ENCODE measurements at places on chromosomes 7 and 10. TPM values are rescaled to one million over a fixed set of nuclear protein-coding genes. Genes with fewer than 3 reads are reported as not detected.

DNA sequence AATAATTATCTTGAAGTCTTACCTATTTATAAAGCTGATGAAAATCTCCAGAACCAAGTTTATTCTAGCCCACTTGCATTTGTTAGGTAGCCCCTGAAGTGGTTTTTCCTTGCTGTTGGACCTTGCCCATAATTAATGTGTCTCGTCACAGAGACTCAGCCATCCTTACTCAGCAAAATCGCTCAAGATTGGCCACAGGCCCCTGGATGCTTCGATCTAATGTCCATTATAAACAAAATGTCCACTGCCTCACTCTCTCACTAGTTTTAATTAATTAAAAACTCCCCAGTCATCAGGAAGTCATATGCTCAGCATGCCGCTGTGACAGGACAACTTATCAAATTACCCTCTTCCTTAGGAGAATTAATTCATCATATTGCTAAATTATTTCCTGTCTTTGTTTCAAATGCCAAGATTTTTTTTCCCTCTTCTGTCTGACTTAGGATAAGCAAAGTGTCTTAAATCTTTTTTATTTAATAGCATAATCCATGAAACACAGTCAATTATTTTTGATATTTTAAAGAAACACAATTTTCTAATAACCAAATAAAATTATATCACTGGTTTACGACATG, 126.8 kb upstream of the PCLO start:
- no peak for DNase-seq

- no peak for DNase-seq
Observed at GRCh38 chr7:41027428-41028115, 675.3 kb downstream of the INHBA start.

Gene ADAM12
- 27.1 TPM for polyA plus RNA-seq

- DNase-seq: no peak
Observed at GRCh38 chr10:22443175-22443901, 98.0 kb downstream of the SPAG6 start.

- DNase-seq: no peak
Observed at GRCh38 chr7:131302876-131303707, 24.6 kb upstream of the MKLN1 start.

- DNase-seq: no peak
Observed at GRCh38 chr7:22192801-22193200, 164.2 kb downstream of the RAPGEF5 start.

- DNase-seq: no peak
Observed at GRCh38 chr10:91743465-91743864, 54.8 kb upstream of the TNKS2 start.

DNA sequence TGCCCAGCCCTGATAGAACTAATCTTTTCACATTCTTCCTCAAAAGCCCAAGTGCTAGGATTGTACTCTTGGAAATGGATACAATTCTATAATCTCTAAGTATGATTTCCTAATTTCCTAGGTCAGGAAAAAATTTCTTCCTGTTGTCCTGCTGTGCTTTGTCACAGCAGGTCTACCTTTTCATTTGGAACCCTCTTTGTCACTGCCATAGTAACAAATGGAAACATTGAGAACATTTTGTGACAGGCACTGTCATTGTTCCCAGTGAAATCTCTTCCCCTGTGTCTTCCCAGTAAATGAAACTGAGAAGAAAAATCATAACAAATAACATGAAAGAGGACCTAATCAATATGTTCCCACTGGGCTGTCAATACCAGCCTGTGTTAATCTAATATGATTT, 150.9 kb upstream of the KAT6B start:
- DNase-seq: no peak

GRCh38 chr7:122626785-122627184, 72.1 kb downstream of the RNF133 start:
- no peak for DNase-seq

DNA sequence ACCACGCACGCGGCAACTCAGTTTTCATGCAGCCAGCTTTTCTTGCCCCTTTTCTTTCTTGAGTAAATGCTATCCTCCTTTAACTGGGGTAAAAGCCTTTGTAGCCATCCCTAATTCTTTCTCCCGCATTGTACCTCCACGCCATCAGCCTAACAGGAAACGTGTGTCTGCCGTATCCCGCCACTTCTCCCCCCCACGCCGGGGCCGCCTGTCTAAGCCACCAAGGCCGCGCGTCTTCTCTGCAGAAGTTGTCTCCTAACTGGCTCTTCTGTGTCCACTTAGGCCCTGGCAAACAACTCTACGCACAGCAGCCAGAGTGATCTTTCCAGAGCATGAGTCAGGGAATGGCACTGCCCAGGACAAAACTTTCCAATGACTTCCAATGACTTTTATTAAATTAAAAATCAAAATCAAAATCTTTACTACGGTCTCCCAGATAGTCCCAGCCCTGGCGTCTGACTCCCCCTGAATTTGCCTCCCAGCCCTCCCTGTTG, 74.6 kb downstream of the XRCC2 start:
- DNase-seq: no peak

DNA sequence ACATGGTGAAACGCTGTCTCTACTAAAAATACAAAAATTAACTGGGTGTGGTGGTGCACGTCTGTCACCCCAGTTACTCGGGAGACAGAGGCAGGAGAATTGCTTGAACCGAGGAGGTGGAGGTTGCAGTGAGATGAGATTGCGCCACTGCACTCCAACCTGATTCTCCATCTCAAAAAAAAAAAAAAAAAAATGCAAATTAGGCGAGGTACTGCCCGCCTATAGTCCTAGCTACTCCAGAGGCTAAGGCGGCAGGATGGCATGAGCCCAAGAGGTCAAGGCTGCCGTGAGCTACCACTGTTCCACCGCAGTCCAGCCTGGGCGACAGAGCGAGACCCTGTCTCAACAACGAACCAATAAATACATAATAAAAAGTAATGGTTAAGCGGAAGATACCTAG, 1.1 kb upstream of the EIF4H start:
- no peak for DNase-seq

DNA sequence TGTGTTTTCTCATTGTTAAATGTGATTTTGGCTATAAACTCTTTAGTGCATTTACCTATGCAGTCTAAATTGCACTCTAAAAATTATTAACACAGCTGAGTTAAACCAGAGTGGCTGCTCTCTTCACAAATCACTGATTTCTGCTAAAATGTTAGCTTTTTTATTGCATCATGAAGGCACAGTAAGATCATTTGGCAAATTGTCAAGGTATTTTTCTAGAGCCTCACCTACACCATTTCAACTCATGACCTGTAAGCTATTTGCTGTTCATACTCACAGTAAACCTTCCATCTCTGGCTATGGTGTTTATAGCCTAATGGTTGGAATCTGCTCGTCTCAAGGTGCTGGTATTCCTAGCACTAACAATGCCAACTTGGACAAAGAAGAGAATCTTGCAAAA, 25.7 kb downstream of the NDUFB2 start:
- no peak for DNase-seq

- no peak for DNase-seq
Observed at GRCh38 chr10:101085846-101086245, 24.1 kb downstream of the KAZALD1 start.

DNA sequence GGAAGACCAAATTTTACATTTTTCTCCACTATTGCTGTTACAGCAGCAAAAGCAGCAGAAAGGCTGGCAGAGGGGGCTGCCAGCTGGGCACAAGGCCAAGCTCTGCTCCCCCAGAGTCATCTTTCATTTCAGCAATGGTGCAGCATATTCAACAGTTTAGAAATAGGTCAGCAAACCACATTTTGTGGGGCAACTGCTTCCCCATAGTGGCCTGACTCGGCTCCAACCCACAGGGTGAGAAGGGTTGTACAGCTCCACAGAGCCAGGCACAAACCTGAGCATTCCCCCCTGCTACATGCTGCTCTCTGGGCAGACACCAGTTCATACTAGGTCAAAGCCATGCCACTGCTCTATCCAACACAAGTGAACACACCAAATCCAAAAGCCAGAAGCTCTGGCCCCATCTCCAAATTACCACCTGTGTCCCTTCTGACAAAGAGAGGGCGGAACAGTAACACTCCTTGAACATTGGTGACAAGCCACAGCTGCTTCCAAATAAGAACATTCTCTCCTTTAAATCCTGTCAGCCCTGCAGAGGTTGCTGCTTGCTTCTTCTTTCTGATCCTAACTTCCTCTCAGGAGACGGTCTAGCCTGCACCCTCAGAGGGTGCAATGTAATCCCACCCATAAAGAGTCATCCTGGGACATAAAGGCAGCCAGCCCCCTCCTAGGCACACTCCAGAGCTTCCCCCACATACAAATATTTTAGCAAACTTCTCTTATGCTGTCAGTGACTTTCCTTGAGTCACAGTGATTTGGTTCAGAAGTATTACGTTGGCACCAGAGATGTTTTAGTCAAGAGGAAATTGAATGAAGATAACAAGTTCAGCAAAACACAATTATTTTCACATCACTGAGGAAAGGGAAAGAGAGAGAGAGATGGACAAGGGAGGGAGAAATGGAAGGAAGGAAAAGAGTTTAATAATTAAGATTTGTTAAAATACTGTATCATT, 39.0 kb upstream of the SLIT1 start:
- no peak for DNase-seq

GRCh38 chr10:14349081-14349480, 18.4 kb upstream of the FRMD4A start:
- no peak for DNase-seq

GRCh38 chr7:19290968-19291367, 145.7 kb upstream of the FERD3L start:
- no peak for DNase-seq

- DNase-seq: no peak
Observed at GRCh38 chr7:28609608-28610007, 197.3 kb downstream of the CREB5 start.
